Amygdala (tissue), 56 donors: ENCODE measurements at places on chromosomes 7 and 10.

DNA sequence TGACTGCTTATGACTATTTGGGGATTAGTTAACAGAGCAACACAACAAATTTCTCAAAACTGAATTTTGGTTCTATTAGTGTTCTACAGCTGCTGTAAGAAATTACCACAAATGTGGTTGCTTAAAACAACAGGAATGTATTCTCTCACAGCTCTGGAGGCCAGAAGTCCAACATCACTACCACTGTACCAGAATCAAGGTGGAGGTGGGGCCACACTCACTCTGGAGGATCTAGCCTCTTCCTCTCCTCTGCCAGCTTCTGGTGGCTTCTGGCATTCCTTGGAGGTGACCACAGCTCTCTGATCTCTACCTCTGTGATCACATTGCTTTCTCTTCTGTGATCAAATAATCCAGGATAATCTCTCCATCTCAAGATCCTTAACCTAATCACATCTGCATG lies 194.7 kb upstream of the BMPER start:
- DNase-seq: no peak

DNA sequence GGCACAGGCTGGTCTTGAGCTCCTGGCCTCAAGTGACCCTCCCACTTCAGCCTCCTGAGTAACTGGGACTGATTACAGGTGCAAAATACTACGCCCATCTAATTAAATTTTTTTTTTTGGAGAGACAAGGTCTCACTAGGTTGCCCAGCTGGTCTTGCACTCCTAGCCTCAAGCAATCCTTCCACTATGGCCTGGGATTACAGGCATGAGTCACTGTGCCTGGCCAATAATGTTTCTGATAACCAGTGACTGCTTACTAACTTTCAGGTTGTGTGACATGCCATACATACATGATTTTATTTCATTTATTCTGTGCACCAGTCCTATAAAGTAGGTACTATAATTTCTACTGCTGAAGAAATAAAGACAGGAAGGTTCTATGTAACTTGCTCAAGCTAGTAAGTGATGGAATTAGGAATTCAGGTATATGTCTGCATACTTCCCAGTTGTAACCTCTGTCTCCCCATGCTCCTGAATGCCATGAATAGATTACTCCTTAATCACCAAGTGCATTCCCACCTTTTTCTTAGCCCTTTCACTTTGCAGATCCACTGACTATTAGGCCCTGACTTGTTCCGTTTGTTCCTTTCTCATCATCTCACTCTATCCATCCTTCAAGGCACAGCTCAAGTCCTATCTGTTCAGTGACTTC lies 28.1 kb downstream of the MCU start:
- no peak for DNase-seq

GRCh38 chr10:113476191-113476590 lies 76.7 kb upstream of the HABP2 start:
- no peak for DNase-seq

GRCh38 chr10:113006656-113007342 lies 56.8 kb downstream of the TCF7L2 start:
- DNase-seq: no peak

DNA sequence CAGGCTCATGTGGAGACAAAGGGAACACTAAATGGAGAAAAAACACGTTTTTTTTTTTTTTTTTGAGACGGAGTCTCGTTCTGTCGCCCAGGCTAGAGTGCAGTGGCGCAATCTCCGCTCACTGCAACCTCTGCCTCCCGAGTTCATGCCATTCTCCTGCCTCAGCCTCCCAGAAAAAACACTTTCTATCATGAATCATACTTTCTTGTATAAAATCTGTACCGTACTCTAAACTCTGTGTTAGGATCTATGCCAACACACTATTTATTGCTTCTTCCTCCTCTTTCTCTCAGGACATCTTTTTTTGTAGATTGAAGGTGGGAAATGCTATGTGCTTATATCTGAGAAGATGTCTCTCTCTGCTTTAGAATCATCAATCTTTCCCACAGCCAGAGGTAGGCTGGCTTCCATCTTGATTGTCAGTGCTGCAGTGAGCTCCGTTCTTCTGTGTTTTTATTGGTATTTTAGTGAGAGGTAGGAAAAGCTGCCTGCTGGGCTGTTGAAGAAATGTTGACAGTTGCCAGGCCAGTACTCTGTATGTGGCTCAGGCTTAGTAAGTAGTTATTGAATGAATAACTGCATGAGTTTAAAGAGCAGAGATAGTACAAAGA lies 101.1 kb downstream of the GPR85 start:
- no peak for DNase-seq

- peak; percentile 20 for DNase-seq
These were observed 25.5 kb downstream of the FGFBP3 start for GRCh38 chr10:91883549-91884444.

DNA sequence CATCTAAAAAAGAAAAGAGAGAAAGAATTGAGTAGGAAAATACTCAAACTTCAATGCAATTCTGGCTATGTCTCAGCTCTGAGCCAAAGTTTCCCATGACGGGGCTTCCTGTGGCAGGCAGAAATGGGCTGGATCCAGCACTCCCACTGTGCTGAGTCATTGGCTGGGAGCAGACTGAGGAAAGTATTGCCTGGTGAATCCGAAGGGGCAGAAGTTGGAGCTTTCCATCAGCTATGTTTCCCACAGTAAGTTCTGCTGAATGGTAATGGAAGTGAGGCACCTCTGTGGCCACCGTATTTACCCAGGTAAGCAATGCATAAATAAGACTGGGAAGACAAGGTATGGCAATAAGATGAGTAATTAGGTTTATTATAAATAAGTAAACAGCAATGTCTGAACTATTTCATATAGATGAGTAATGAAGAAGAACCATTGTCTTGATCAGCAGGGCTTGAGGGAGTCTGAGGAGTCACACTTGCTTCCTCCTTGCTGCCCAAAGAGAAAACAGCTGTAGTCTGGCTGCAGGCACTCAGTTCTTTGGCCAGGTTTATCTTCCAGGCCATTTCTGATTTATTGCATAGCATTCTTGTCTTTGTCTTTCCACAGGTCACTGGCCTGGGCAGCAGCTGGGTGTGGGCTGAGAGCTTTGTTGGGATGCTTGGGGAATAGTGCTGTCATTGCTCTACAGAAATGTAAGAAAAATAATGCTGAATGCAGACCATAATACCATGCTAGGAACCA lies 255.3 kb downstream of the DNAJB9 start:
- no peak for DNase-seq

- DNase-seq: no peak
These were observed 287.2 kb downstream of the AUTS2 start for GRCh38 chr7:69885431-69885830.

DNA sequence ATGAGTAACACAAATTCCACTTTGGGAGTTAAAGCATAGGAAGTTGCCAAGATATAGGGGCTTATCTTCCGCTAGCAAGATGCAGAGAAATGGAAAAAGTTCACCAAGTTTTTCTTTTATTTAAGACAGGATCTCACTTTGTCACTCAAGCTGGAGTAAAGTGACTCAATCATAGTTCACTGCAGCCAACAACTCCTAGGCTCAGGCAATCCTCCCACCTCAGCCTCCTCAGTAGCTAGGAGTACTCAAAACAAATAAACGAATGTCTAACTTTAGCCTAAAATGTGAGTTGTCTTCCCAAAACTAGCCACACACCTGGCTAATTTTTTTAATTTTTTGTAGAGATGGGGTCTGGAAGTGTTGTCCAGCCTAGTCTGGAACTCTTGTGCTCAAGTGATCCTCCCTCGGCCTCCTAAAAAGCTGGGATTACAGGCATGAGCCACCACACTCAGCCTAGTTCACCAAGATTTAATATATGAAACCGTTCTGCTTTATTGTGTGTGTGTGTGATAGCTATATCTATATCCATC lies 9.9 kb downstream of the VIM start:
- no peak for DNase-seq

DNA sequence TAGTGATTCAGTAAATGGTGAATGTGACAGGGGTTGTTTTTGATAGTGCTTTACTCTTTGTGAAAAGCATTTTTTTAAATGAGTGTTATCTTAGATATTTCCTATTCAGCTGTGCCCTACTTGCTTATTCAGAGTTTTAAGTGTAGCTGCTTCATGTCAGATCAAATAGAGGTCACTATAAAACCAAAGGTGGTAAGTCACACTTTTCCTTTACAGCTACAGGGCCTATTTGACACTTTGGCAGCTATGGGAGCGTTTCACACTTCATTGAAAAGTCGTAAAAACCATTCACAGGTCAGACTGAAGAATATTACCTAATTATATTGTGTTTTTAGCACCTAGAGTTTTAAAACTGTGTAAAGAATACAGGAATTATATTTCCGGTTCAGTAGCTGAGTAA lies 67.3 kb downstream of the ANKIB1 start:
- DNase-seq: no peak

DNA sequence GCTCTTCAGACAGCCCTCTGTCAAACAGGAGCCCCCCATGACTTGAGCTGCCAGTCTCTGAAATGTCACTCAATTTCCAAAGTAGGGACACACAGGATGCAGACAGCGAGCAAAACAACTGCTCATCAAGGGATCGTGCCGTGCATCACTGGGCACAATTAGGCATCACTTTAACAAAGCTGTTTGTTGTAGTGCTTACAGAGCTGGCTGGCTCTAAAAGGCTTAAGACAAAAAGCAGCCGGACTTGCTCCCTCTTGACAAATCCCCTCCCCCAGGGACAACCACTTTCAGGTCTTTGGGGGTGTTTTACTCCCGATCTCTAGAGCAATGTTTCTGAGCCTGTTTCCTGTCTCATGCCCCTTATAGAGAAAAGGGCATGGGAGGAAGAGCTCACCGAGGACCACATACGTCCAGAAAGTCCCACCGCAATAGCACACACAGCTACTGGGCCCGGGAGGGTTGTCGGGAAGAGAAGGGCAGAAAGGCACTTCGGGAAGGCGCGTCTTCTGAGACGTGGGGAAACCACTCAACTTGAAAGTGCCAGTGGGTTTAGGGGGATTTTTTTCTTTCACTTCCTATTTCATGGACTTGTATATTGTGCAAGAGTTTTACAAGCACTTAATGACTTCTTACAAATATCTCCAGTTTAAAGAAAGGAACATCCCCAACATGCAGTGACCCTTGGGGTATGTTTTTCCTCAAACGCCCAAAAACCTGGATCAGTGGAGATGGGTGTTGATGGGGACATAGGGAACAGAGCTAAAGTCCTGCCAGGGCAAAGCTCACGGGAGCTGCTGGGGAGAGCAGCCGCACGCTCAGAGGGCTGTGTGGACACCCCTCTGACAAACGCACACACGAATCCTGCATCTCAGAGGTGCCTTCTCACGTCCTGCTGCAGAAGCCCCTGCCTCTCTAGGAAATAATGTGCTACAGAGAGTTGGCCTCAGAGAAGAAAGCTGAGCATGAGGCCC lies 27.1 kb downstream of the LRRC20 start:
- no peak for DNase-seq

GRCh38 chr10:122457934-122458333 lies 3.4 kb upstream of the HTRA1 start:
- DNase-seq: no peak

- no peak for DNase-seq
These were observed 3.5 kb downstream of the RASSF4 start for GRCh38 chr10:44962870-44963738.

DNA sequence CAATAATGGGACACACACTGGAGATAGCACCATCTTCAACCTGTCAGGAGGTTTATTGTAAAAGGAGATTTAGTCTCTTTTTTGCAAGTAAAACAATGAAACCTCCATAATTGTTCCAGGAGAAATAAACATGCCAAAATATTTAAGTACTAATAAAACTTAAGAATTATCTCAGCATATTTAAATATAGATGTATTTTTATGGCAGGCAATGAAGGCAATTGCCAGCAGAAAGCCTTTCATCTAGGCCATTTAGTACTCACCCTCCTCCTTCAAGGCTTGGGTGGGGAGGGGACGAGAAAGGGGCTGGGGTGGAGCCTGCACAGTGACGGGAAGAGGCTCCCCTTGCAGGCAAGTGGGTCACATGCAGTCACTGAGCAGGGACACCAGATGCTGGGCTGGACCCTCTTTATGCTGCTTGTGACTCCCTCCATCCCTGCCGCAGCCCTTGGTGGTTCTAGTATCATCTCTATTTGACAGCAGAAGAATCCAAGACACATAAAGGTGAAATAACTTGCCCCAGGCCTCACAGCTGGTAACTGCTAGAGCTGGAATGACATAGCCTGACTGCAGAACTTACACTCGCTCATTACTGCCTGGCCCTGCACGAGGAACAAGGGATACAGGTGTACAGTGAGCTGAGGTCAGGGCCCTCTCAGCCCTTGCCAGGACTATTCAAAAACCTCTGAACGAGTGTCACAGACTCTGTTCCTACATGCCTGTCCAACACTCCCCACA lies 449.5 kb upstream of the ZMIZ1 start:
- DNase-seq: no peak

DNA sequence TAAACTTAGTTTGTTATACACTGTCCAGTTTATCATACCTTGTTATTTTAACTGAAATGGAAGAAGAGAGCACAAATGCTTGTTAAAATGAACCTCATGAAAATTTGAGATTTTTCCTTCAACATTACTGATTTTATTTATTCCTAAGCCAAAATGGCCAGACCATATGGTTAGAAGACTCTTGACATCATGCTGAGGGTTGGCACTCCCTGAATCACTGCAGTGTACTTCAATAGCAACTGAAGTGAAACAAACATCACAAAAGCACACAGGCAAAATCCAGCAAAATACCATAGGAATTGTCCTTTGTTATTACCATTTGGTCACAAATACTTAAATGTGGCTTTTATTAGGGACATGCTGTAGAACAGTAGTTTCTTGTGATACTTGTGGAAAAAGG lies 347.8 kb downstream of the NXPH1 start:
- DNase-seq: no peak

- DNase-seq: peak; percentile 59
These were observed 144.5 kb downstream of the RNF216 start for GRCh38 chr7:5636914-5637313.

DNA sequence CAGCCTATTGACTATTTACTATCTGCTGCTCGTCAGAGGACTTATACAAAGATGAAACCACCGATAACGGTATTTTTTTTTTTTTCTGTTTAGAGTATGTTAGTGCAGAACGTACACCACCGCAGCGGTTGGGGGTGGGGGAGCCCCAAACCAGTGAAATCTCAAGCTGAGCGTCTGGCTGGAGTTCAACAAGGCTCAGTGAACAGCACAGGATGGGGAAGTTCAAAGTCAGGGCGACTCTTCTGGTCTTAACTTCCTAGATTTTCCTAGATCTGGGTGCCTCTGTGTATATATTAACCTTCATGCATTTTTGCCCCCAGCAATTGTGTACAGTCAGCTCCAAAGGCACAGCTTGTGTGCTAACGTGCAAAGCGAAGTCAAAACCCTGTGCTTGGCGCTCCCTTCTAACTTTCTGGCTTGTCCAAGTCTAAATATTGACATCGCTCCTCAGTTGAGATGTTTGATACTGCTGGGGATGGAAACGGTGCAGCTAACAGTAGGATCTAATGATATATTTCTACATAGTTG lies 1.1 kb downstream of the RHOBTB1 start:
- DNase-seq: no peak

DNA sequence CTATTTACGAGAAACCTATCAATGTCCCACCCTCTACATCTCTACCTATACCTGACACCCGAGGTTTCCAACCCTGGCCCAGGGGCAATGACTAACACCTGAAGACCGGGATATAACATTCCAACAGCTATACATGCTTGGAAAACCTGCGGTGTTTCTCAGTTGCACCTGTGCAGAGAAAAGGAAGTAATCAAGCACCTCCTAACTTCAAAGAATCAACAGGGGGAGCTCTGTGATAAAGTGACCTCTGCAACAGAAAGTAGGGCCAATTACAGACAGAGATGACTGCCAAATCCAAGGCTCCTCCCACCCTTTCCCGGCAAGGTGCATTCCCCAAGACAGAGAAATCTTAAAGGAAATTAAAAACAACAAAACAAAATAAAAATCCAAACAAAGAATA lies 41.3 kb downstream of the CCDC6 start:
- no peak for DNase-seq
